HS-5 (cell line): ENCODE measurements at places on chromosomes 13 and 19.

DNA sequence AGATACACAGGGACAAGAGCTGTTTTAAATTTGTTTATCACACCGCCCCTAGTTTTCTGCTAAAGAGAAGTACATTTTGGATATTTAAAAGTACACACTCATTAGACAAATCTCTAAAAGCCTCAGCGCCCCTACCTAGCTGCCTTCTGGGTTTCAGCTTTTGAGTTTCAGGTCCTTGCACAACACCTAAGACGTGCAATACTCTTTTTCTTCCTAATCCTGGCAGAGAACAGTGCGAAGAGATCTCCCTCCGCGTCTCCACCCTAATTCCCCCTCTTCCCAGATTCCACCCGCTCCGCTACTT lies 421 bp upstream of the KLF5 start:
- DNase-seq, result no peak

GRCh38 chr19:10113964-10114650 lies 2.6 kb downstream of the P2RY11 start:
- no peak for DNase-seq

GRCh38 chr13:26424181-26424580 lies 133.3 kb upstream of the WASF3 start:
- no peak for DNase-seq

GRCh38 chr19:39389631-39390414 lies 1.1 kb downstream of the PAF1 start:
- no peak for DNase-seq

GRCh38 chr13:35480346-35480745 lies 3.9 kb upstream of the MAB21L1 start:
- DNase-seq, result no peak

GRCh38 chr13:40189426-40189825 lies 477.0 kb downstream of the FOXO1 start:
- DNase-seq, result no peak

DNA sequence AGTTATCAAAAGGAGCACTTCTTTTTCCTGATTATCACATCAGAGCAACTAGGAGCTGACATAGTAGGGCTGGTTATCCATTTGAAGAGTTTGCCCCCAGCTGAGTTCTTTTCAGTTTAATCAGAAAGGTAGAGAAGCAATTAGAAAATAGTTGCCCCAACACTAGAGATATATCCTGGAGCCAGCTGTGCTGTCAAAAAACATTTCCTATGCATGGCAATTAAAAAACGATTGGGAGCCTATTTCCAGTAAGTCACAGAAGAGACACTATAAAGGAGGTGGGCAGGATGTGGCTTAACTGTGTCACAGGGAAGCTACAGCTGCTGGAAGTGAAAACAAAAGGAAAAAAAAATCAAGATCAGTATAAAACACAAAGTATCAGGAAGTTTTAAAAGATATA lies 155.7 kb upstream of the SLITRK1 start:
- no peak for DNase-seq

GRCh38 chr13:27569405-27569804 lies 50.9 kb downstream of the LNX2 start:
- no peak for DNase-seq
